ENCODE measurements at places on chromosomes 1 and 21.

DNA sequence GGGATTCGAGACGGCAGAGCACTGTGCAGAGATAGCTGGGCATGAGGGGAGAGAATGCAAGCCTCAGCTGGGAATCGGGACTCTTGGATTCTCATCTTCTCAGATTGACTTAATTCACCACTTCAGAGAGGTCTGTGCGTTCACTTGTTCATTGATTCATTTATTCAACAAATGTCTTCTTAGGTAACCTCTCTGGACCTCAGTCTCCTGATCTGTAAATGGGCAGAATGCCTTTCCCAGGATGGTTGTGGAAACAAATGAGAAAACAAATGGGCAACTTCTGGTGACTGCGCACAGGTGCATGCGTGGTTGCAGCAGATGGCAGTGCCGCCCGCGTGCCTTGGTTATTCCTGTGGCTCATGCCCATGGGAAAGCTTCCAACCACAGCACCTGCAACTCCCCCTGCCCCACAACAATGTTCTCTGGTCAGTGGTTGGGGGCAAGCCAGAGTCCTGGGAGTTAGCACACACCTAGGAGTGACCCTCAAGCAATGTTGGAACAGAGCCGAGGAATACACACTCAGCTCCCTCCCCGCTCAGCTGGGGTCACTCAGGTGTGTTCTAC, 110.1 kb upstream of the RUNX3 start:
- DNase-seq: no peak

- no peak for DNase-seq
These were observed 271.6 kb downstream of the LMO4 start for GRCh38 chr1:87600055-87600850.

DNA sequence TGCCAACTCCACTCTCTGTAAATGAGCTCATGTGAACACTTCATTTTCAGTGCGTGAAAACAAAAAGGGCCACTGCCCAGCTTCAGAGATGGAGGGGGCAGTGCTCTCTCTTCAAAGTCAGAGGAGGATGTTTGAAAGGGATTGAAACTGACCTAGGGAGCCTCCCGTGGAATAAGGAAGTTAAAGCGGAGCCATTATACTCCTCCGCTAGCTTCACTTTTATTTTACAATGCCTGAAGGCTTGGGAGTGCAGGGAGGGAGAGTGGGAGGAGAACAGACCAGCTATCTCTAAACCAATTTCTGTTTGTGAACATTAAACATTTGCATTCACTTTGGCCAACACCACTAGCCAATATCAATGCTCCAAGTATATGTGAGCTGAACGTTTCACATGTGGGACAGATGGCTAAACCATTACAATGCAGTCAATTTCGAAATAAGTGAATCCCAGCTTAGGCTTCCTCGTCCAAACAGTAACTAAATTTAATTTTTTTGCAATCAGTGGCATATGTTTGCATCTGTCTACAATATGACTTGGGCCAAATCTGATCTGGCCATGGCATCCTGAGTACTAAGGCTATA, 126.9 kb downstream of the ESRRG start:
- no peak for DNase-seq

- no peak for DNase-seq
These were observed 446.8 kb downstream of the PLPP3 start for GRCh38 chr1:56132520-56132919.

DNA sequence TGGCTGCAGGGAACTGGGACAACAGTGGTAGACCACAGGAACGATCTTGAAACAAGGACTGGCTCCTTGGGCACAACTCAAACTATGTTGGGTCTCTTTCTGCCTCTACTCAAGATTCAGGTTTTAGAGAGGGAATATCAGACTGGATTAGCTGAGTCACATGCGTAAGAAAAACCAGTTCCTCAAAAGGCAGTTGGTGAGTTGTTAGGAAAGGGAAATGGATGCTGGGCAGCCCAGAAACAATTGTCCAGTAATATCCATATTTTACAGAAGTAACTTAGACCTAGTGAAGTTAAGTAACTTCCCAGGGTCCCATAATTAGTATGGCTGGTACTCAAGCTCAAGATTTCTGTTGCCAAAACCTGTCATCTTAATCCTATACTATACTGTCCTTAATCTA, 27.0 kb upstream of the TMEM39B start:
- no peak for DNase-seq

DNA sequence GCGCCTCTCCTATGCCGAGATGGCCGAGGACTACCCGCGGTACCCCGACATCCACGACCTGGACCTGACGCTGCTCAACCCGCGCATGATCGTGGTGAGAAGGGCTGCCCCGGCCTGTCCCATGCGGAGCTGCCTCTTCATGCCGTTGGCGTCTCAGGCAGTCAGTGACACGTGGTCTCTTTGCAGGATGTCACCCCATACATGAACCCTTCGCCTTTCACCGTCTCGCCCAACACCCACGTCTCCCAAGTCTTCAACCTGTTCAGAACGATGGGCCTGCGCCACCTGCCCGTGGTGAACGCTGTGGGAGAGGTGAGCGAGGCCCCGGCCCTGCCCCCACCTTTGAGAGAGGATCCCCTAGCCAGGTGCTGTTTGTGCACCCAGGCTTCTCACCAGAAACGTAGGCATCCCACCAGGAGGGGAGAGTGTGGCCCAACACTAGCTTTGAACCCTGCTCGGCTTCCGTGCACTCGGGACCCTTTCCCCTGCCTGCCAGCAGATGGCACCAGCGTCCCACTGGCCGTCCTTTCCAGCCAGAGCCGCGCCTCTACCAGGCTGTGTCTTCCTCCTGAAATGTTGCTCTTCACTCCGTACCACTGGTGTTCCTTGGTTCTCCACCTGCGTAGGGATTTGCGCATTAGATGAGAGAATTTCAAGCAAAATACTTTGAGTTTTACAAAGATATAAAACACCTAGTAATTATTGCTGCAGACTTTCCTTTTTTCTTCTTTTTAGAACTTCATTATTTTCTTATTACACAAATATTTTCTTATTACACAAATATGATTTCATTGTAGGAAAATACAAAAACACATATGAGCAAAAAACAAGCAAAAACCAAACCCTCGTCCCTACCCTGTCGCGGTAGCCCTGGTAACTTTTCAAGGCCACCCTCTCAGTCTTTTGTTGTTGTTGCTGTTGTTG, 9.0 kb downstream of the NPPA start:
- peak; percentile 29 for DNase-seq

GRCh38 chr1:205920159-205920558, 23.1 kb downstream of the SLC26A9 start:
- DNase-seq: no peak

GRCh38 chr1:1918901-1919303, at the start of gene TMEM52:
TMEM52 (minus strand) TSS chr1:1919279; CDS start chr1:1919265, 14 bp downstream.
- DNase-seq: no peak

GRCh38 chr1:246333855-246334254, 173.2 kb downstream of the SMYD3 start:
- no peak for DNase-seq

- DNase-seq: peak; percentile 22
These were observed 87.6 kb downstream of the GFI1 start for GRCh38 chr1:92399076-92399475.

DNA sequence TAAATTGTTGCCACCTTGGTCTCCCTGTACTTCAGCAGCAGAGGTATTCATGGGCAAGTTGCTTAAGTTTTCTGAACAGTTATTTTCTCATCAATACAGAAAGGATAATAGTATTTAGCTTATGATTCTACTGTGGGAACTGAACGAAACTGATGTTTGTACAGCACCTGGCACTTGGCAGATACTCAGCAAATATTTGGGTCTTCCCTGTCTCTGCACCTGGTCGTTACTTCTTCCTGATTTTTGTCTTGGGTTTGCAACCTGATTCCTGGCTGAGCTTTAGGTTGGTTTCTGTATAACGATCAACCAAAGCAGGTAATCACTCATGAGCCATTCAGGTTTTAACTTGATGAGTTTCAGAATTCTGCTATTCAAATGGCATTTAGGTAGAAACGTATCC, 490.6 kb downstream of the KIF26B start:
- no peak for DNase-seq

DNA sequence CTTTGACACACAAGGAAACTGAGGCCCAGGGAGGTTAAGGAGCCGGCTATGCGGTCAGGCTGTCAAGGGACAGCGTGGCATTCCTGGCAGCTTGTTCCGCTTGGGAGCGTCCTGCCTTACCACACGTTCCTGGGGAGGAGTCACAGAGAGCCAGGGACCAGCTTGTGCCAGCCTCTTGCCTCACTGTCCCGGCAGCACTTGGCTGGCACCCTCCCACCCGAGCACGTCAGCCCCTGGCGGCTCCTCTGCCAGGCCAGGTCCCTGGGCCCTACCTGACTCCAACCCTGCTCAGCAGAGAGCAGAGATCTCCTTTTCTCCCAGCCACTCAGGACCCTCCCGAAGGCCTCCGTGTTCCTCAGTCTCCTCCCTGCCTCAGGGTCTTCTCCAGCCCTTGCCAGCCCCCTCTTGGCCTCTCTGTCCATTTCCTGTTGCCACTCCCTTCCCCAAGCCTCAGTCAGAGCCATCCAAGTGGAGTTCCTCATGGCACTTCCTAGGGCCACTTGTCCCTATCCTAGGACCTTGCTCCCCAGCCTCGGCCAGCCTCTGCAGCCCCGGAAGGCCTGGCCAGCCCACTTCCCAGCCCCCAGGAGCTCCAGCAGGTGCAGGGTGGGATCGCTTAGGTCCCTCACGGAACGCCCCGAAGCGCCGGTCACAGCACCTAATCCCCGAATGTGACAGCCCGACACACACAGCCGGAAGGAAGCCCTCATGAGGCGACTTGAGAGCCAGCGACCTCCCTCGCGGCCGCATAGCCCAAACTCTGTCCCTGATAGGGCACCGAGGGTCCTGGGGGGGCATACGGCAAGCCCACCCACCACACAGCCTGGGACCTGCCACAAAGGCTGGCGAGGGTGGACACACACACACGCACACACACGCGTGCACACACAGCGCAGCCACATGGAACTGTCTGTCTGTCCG, 130.3 kb downstream of the CASZ1 start:
- DNase-seq: no peak

DNA sequence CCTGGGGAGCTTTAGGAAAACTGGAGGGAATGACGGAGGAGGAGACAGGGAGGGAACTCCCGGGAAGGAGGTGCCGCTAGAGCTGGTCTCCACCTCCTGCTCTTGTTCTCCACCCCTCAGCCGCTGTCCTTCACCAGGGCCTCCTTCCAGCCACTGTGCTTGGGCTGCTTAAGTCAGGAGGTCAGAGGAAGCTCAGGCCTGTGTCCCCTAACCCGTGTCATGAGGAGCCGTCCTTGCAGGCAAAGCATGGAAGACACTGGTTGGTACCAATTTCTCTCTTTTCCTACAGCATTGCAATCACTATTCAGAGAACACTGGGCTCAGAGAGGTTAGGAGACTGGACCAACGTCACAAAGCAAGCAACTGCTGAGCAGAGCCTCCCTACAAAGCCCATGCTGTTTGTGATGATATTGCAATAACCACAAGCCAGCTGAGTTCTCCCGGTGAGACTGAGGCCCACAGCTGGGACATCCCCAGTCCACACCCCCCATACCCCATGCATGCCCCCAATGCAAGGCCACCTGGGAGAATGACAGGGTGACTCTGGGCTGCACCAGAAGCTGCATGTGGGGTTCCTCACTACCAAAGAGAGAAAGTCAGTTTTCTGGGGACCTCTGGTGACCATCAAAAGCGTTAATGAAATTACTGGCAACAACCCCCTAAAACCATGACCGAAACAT, 427.5 kb downstream of the NPHP4 start:
- DNase-seq: no peak

DNA sequence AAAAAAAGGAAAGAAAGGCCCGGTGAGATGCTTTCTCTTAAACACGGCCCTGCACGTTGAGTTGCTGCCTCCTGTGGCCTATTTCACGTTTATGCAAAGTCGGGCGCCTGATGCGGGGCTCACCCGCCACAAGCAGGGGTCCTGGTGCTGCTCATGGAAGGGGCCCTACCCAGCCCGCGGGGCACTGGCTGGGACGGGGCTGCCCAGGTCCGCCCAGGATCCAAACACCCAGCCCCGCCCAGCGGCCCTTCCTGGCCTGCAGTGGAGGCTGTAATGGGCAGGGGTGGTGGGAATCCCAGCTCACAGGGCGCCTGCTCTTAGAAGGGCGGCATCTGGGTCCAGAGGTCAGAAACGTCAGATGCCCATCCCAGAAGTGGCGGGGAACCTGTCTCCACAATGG, 1.6 kb downstream of the COL6A2 start:
- DNase-seq: no peak

DNA sequence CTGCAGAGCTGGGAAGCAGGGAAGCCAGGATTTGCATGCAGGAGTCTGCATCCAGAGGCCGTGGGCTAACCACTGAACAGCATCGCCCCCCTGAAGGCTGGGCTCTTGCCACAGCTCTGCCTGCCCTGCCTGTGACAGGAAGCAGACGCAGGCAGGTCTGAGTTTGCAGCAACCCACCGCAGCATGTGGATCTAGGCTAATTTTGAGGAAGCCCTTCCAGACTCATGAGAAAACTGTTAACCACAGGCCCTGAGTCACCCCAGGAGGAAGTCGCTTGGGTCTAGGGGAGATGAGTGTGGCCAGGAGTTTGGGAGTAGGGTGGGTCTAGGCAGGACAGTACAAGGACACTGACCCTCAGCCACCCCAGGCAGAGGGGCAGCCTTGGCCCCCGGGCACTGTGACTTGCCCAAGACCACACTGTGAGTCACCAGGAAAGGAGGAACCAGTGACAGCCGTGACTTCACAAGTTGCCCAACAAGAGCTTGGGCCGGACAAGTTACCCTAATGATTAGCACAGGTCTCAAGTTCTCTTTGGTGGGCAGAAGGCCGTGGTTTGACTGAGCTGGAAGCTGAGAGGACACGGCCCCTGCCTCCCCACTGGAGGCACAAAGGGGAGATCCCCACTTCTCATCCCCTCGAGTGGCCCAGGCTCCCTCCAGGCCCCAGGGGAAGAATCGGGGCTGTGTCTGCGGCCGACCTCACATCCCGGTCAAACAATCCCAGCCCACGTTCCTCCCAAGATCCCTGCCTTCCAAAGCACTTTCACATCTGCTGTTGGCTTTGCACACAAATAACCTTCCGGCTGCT, 826 bp downstream of the LAPTM5 start:
- peak; percentile 93 for DNase-seq

DNA sequence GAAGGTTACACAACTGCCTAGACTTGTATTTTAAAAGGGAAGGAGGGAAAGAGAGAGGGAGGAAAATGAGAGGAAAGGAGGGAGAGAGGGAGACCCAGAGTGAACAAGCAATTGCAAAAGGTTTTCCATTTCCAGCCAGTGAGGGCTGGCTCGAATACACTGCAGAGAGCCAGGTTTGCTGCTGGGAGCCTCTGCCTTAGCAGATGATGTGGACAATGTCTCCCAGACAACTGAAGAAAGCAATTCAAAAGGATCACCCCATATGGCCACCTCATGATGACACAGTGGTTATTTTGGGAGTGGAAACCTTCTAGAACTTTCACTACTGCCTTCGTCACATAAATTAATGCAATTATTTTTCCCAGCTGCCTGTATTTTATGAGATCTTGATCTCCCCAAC, 86.4 kb downstream of the BCAR3 start:
- DNase-seq: no peak
